ENCODE measurements at places on chromosomes 6 and 20. TPM values are rescaled to one million over a fixed set of nuclear protein-coding genes. Genes with fewer than 3 reads are reported as not detected.

Gene IYD
- not detected for total RNA-seq

Gene TMC2
- total RNA-seq, result not detected

DNA sequence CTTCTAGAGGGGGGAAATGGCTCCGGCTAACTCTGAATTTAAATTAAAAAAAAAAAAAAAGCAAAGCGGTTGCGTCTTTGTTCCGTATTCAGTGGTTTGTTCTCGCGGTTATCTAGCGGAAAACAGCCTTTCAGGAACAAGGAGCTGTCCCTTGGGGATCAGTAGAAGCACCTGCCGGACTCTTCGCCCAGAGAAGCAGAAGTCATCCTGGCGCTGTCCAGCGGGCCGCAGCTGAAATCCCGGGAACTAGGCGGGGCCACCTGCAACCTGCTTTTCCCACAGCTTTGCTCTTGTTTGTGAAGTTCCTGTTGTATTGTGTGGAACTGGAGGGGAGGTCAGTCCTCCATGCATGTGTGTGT, 43.9 kb upstream of the GJE1 start:
- no peak for DNase-seq

Gene WFDC5
- not detected for total RNA-seq

Gene BFSP1
- total RNA-seq, result 3.9 TPM

GRCh38 chr6:14026831-14027539, 90.6 kb upstream of the CD83 start:
- DNase-seq, result no peak

DNA sequence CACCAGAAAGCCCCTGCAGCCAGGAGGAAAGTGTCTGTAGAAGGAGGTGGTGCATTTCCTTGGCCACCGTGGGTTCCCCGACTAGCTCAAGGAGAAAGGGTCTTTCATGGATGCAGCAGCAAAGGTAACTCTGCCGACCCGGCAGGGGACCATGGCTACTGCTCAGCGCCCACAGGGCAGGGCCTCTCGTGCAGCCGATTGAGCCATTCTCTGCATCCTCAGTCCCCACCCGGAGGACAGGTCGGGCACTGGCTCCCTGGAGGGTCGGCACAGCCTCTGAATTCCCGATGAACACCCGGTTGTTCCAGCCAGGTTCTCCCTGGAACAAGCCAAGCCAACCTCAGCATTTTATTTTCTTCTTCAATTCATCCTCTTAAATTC, 24.1 kb upstream of the FOXC1 start:
- DNase-seq, result no peak

Gene ME1
- total RNA-seq, result 4.4 TPM

DNA sequence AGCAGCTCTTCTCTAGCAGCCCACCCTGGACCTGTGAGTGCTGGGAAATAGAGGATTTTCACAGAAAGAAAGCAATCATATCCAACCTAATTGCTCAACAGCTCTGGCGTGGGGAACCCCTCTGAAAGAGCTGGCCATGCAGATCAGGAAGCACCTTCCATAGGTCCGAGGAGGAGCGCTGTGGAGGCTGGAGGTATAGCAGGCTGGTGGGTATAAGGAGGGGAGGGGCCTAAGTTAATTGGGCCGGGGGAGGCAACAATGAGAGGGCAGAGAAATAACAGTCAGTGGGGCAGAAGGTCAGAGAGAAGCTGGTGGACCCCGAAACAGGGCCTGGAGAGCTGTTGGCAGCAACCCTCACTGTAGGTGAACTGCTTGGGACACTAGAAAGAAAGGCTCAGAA, 40.8 kb downstream of the SNRNP48 start:
- DNase-seq, result no peak

GRCh38 chr6:8829796-8830195, 394.5 kb upstream of the SLC35B3 start:
- DNase-seq, result no peak

- peak; percentile 14 for DNase-seq
Measured at GRCh38 chr6:137496368-137496767, 2.2 kb upstream of the OLIG3 start.

DNA sequence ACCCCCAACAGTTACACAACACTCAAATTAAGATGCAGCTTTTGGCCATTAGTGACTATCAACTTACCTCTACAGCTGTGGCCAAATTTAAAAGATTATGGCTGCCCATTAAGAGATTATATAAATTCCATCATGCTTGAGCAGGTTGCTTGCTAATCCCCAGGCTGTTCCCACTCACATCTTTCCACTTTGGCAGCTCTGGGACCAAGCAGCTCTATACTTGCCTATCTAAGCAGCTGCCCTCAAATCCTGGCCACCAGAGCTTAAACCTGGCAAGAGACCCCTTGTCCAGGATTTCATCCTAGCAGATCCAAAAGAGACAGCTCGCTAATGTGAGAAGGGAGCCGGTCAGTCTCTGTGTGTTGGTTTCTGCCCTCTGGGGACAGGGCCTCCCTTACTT, 127.9 kb downstream of the SLC23A2 start:
- DNase-seq, result no peak

DNA sequence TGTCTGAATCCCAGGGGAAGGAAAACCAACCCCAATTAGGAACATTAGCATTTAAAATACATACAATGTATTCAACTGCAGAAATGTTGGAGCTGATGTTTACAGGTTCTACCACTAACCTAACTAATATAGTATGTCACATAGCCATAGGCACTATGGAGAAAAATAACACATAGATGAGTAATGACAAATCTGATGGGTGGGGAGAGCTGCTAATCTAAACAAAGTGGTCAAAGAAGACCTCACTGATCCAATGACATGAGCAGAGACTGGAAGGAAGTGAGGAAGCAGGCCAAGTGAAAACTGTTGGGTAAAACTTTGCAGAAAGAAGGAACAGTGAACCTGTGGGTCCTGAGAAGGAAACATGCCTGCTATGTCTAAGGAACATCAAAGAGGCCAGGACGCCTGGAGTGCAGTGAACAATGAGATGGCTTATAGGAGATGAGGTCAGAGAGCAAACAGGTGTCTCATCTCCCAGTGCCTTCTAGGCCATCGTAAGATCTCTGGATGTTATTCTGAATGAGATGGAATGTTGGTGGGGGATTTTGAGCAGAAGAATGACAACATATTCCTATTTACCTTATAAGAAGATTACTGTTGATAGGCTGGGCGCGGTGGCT, 135.7 kb downstream of the ALDH8A1 start:
- DNase-seq, result no peak

- DNase-seq, result no peak
Measured at GRCh38 chr20:58808271-58809046, 42.2 kb downstream of the GNAS-AS1 start.

Gene MYMX
- not detected for total RNA-seq

Gene CCN6
- total RNA-seq, result not detected

DNA sequence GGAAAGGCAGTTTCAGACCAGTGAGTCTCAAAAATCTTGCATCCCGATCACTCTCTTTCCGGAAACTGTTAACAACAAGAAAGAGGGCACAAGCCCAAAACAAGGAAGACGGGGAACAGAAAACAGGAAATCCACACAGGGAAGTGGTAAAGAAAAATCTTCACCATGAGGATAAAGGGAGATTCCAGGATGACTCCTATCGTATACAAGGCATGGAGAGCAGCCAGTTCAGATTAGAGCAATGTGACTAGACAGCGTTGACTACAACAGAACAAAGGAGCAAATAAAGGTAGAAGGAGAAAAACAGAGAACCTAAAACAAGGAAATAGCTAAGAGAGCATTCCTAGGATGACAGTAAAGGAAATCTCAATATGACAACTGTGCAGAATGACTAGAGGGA, 26.5 kb downstream of the VNN1 start:
- DNase-seq, result no peak

Gene RHAG
- total RNA-seq, result not detected

DNA sequence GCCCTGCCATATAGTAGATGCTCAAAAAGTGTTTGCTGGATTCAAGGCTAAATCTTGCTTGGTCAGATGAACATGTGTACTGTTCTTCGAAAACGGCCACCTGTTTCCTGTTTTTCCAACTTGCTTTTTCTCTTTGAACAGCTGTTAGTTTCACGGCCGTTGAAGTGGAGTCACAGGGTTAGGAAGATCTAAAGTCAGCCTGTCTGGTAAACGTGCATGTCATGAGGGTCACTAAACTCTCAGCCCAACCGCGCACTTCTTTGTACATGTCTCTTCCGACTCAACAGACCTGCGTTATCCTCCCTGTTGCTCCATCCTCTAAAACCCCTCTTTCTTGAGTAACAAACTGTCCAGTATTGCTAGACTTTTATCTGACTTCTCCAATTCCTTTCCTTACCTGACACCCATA, 93.2 kb upstream of the MAN1A1 start:
- DNase-seq, result no peak

Gene PRDM1
- total RNA-seq, result 1.7 TPM

Gene SLC24A3
- total RNA-seq, result 0.51 TPM

All from neural crest cell (in vitro differentiated cells).